Smooth muscle cell of the umbilical artery (primary cell): ENCODE measurements at places on chromosomes 1 and 21. TPM values are rescaled to one million over a fixed set of nuclear protein-coding genes. Genes with fewer than 3 reads are reported as not detected.

The SPRR3 gene
- total RNA-seq = not detected in 2 replicates

The C1orf210 gene
- total RNA-seq = not detected in 2 replicates

The DHRS3 gene
- 160 and 520 TPM in 2 replicates for total RNA-seq

The SLC5A9 gene
- not detected in 2 replicates for total RNA-seq
